Trophoblast cell (in vitro differentiated cells and primary cell): ENCODE measurements at places on chromosomes 6 and 20.
A peak's percentile ranks its signal among the peaks of the same experiment; 100 is the strongest.

DNA sequence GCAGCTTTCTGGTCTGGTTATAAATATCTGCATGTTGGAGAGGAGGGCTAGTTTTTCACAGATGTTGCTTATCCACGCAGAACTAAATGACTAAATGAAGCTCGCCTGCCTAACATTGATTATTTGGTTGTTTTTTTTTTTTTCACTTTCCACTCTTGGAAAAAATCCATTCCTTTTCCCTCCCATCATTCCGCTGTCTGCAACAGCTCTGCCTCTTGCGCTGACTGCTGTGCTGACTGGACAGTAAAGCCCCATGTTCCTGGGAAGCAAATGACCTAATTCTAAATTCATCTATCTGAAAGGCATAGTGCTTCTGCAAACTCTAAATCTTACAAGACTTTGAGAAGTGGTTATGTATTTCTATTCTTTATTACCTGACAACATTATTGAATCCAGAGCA, 255.5 kb upstream of the PLN start:
- DNase-seq = no peak

DNA sequence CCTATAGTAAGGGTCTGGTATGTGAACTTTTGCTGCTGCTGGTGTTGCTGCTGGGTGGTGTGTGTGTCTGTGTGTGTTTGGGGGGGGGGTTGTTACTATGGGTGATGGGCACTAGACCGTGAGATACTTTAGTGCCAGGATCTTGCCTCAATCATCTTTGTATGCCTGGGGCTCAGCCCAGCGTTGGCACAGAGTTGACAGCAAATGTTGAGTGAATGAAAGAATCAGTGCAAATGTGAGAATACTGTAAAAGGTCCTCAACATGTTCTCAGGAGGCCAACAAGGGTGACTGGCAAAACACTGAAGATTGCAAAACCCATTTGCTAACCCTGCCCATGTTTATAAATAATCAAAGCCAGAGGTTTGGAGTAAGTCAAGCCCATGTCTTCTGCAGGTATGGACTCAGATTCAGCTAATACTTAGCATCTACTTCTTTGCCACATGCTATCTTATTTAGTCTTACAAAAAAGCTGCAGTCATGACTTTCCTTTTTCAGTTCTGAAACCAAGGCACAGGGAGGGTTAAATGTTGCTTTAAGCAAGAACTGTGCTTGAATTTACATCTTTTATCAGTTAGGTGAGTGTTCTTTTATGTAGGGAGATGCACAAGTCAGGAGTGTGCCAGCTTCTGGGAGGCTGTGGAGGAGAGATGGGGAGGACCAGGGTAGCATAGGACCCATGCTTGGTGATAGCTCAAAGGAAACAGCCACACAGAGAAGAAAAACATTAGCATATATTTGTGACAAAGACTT, 125.3 kb upstream of the SPACA1 start:
- DNase-seq = no peak

DNA sequence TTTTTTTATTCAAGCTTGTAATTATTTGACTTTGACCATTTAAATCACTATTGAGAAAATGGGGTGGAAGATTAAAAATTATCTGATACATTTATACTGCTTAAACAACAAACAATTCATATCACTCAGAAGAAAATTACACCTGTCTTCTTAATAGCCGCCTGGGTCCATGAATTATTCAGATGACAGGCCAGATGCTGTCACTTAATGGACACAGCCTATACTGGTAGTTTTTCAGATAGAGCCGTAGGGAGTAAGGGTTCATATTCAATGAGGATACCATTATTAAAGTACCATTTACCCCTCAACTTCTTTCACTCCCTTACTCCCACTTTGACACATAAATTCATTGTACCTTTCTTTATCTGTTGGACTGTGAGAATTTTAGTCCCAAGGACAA, 1193.4 kb upstream of the MAP3K7 start:
- DNase-seq = no peak

- peak; percentile 72 for DNase-seq
Measured at GRCh38 chr6:108526739-108527174, 34.0 kb upstream of the FOXO3 start.

DNA sequence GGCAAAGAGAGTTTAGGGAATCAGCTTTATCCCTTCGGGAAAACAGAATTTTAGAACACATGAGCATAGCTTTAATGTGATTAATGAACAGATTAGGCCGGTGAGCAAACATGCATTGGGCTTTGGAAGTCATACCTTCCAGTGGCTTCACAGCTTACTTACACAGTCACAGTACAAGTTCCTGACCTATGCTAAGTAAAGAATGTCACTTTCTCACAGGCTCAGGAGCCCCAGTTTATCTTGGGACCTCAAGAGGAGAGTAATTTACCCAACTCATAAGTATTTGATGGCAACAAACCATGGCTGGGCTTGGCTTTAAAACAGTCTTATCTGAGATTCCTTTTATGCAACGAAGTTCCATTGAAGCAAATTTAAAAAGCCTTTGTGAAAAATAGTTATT, 195.9 kb downstream of the AKAP7 start:
- DNase-seq = no peak

DNA sequence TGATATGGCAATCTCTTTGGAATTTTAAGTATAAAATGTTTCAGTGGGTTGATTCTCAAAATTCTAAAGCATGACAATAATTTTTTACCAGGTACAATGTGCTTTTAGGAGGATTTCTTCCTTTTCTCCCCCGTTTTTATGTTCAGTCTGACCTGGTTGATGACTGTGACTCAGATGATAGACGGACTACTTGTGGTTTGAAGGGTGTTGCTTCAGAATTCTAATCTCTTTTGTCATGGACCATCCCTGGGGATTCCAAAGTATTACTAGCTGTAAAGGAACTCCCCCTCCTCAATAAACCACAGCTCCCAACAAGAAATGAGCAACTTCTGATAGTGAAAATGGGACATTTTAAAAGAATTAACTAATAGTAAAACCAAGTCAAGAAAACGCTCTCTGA, 34.9 kb upstream of the TNFAIP3 start:
- DNase-seq = peak; percentile 74

GRCh38 chr6:7542065-7542873, 798 bp downstream of the DSP start:
- DNase-seq = peak; percentile 7

- DNase-seq = no peak
Measured at GRCh38 chr6:35278708-35279107, 18.9 kb upstream of the DEF6 start.

GRCh38 chr20:37270576-37271420, 9.2 kb upstream of the GHRH start:
- peak; percentile 49 for DNase-seq

DNA sequence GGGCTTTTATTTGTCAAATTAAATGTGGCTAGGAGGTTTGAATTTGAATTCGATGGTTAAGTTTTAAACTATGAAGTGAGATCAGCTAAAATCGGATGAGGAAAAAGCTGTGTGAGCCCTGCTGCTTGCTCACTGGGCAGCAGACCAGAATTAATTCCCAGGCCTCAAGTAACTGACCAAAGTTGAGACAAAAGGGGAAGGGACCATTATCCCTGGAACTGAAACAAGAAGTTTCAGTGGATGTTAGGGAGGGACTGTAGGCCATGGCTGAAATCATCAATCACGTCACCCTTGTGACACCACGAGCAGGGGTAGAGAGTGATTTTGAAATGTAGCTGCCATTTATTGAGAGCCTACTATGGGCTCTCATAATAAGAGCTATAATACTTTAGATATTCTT, 7.0 kb upstream of the PRSS35 start:
- DNase-seq = peak; percentile 18
